ENCODE measurements at places on chromosomes 5 and 9.

GRCh38 chr9:98020476-98021145 is 35.9 kb upstream of the NANS start:
- DNase-seq, result no peak

DNA sequence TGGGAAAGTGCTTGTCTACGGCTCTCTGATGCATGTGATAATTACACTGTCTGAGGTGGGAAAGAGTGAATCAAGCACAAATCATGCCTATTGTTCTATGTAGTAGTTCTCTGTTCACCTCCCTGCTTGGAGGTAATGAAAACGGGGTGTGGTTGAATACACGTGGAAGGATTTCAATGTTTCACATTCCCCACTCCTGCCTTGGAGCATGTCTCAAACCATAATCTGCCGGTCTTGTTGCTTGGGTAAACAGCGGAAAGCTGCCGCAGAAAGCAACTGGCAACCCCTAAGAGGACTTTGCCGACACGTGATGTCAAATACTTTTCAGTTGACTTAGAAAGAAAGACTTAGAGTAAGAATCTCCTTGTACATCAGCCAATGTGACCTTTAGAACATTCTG is 63.5 kb upstream of the MOCS2 start:
- no peak for DNase-seq

DNA sequence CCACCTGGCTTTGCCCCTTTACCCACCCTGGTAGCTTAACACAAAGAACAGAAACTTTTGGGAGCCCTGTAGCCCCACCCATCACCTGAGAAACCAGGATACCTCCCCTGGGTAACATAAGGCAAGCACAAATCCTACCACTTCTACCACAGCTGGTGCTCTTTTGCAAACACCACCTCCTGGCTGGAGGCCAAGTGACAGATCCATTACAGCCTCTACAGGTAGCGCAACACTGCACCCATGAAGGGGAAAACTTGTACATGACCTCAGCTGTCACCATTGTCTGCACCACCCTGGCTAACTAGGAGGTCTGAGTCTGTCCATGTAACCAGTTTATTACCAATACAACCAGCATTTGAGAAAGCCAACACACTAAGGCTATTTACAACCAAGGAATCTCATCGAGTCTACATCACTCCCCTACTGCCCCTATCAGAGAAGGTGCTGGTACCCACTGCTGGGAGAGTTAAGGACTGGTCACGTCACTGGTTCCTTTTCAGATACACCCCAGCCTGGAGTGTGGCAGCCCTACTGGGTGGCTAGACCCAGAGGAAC is 128.6 kb downstream of the PJA2 start:
- peak; percentile 63 for DNase-seq

- DNase-seq, result no peak
Observed at GRCh38 chr9:95498641-95499040, 18.1 kb downstream of the PTCH1 start.

DNA sequence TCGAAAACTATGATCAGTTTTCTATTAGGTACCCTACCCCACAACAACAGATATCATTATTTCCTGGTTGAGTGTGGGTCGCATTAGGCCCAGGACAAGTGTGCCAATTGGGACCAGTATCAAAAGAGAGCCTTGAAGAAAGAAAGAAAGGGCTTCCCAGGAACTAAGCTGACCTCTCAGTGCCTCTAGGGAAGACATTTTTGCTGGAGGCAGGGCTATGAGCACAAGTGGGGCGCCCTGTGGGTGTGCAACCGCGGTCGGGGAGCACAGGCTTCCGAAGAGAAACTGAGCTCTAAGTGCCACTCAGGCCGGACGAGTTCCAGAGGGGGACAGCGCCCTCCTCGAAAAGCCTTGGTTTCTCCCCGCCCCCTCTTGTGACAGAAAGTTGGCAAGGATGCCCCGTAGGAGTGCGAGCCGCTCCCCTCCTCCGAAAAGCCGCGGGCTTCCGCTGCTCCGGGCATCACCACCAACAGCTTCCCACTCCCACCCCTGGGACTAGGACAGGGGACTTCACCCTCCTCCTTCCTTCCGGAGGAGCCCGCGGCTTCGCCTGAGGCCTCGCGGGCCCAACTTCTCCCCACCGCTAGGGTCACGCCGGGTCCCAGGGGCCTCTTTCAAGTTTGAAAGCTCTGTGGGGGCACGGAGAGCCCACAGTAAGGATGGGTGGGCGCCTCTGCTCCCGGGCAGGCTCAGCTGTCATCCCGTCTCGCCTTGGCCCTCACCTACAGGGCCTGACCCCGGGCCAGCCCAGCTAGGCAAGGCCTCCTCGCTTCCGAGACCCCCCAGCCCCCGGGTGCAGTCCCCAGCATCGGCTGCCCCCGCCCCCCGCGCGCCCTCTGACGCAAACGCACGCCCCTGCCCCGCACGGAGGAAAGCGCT is 2.0 kb downstream of the NR2F1-AS1 start:
- no peak for DNase-seq

GRCh38 chr9:10366171-10366779 is 246.5 kb downstream of the PTPRD start:
- DNase-seq, result peak; percentile 9

DNA sequence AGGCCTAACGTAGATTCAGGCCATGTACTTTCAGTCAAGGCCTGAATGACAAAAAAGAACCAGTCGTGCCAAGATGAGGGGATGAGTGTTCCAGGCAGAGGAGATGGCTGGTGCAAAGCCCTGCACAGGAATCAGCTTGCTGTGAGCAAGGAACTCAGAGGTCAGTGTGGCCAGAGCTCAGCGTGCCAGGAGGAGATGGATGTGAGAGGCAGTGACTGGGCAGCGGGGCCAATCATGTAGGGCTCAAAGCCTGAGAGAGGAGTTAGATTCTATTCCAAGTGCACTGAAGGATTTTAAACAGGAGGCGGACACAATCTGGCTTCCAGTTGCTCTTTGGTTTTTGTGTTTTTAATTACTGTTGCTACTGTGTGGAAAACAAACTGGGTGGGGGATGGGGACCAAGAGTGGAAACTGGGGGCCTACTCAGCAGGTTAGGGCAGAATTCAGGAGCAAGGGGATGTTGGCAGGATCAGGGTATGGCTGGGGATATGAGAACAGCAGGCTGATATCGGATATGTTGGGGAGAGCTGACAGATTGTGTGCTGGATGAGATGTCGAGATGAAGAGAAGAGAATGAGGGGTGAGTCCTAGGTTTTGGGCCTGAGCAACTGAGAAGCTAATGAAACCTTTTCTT is 64.3 kb downstream of the ANGPTL2 start:
- no peak for DNase-seq

- DNase-seq, result no peak
Observed at GRCh38 chr5:138702166-138703077, 50.8 kb upstream of the CTNNA1 start.

- DNase-seq, result no peak
Observed at GRCh38 chr5:102996011-102996575, 123.8 kb downstream of the GIN1 start.

DNA sequence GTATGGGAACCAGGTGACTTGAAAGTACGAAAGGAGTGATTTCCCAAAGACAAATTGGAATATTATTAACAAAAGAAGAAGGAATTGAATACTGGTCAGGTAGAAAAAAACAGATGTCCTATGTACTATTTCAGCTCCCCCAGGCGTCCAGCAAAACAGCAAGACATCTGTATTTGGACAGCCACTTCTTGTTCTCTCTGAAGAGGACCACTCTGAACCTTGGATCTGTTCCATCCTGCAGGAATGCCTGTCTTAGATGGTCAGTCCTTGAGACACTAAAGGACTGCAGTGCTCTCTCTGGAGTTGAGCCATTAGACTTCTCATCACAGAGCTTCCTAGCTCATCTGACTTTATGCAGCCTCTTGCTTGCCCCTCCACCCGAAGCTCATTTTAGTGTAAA is 74.4 kb upstream of the RARS1 start:
- DNase-seq, result no peak

- DNase-seq, result no peak
Observed at GRCh38 chr5:172877466-172878260, 43.6 kb downstream of the ERGIC1 start.

GRCh38 chr5:137872466-137872865 is 4.8 kb downstream of the MYOT start:
- DNase-seq, result no peak

GRCh38 chr9:120730654-120731514 is 16.6 kb upstream of the MEGF9 start:
- no peak for DNase-seq

- DNase-seq, result no peak
Observed at GRCh38 chr9:94931036-94931633, 204.6 kb downstream of the AOPEP start.

DNA sequence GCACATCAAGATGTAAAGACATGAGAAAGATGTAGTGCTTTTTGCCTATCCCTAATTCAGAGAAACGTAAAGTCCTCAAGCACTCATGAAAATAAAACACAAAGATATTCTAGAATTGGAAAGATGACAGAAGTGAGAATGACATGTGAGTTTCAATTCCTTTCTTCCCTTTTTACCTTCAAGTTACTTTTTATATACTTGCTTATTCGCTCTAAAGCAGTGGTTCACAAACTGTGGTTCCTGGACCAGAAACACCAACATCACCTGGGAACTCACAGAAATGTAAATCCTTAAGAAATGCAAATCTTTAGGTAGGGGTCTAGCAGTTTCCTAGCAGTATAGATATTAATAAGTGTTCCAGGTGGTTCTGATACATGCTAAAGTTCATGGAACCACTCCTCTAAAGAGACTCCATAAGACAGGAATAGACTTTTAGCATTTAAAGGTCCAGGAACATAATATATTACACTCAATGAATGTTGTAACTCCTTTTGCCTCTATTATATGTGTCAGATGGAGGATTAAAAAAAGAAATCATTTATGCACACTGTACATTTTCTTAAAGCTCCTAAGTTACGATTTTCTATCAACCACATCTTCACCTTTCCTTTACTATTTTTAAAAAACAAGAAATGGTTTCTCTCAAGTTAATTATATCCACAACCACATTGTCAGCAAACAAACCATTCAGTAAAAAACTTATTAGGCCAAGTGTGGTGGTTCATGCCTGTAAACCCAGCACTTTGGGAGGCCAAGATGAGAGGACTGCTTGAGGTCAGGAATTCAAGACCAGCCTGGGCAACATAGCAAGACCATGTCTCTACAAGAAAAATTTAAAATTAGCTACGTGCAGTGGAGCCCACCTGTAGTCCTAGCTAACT is 39.9 kb downstream of the ERP44 start:
- DNase-seq, result no peak

DNA sequence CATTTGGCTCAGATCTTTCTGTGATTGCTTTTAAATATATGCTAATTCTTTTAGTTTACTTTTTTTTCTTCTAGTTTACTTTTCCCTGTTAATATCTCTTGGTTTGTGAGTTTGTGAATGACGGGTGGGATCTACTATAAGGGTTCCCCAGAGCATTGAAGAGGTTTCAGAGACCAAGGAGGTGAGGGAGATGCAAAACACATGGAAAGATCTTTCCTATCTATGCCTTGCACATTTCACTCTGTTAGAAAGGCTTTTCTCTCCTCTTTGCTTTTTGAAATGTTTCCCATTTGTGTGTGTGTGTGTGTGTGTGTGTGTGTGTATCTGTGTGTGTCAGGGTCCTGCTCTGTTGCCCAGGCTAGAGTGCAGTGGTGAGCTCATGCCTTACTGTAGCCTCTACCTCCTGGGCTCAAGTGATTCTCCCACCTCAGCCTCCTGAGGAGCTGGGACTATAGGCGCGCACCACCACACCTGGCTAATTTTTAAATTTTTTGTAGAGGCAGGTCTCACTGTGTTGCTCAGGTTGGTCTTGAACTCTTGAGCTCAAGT is 50.7 kb downstream of the CNTLN start:
- DNase-seq, result no peak

DNA sequence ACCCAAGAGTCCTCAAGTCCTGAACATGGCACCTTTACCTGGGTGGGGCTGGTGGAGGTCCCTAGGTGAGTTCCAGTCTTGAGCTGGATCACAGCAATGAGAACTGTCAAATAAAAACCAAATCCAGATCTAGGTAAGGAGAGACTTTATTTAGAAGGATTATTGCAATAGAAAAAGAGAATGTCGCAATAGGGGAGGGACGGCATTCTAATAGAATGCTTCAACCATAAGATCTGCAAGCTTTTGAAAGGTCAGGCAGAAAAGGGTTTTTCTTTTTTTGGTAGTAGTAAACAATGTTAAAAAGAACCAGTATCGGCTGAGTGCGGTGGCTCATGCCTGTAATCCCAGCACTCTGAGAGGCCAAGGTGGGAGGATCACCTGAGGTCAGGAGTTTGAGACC is 5.2 kb upstream of the GCNT1 start:
- no peak for DNase-seq

DNA sequence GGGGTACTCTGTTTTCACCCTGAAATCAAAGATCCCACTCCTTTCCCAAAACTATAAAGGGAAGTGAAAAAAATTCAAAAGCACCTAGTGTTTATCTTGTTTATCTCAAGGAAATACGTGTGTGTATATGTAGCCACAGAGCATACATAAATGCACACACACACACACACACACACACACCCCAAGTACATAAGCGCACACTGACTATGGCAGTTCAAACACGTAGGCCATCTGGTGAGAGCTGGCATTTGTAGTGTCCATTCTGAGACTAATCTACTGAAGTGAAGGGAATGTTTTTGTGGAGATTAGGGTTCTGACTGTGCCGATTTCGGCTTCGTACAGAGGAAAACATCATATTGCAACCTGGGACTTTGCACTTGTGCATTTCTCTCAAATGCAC is 451.7 kb downstream of the BNC2 start:
- DNase-seq, result no peak

GRCh38 chr9:18707489-18708205 is 233.7 kb downstream of the ADAMTSL1 start:
- DNase-seq, result no peak

GRCh38 chr5:50301756-50302155 is 139.3 kb downstream of the EMB start:
- no peak for DNase-seq

DNA sequence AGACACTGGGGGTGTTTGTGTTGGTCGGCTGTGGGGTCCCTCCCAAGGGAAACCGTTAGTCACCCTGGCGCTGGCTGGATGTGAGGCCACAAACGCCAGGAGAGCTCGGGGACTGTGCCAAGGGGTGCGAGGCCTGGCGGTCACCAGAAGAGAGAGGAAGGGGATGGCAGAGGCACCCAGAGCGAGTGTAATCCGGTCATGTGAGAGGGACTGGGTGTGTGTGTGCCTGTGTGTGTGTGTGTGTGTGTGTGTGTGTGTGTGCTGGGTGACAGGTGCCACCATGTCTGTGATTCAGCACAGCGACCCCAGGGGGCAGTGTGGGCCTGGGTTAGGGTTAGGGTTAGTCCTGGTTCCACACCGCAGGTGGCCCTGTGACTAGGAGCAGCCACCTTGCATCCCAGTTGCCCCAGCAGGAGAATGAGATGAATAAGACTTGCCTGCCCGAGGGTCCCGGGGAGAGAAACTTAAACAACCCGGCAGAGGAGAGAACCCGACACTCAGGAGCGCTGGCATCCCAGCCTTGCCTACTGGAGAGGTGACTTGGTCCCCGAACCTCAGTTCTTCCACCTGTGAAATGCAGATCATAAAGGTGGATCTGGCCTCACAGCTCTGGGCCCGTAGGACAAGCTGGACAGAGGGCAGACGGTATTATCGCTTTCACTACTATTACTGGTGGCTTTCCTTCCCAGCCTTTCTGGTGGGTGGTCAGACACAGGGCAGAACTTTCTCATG is 1.4 kb upstream of the ADAMTSL2 start:
- peak; percentile 83 for DNase-seq

Measured in DMS153 (cell line).